Stimulated activated CD8-positive, alpha-beta memory T cell treated with anti-CD3 and anti-CD28 coated beads, Interleukin-15, amount 100 ng/mL, for 4 hours (primary cell): ENCODE measurements at places on chromosomes 3 and 15.

DNA sequence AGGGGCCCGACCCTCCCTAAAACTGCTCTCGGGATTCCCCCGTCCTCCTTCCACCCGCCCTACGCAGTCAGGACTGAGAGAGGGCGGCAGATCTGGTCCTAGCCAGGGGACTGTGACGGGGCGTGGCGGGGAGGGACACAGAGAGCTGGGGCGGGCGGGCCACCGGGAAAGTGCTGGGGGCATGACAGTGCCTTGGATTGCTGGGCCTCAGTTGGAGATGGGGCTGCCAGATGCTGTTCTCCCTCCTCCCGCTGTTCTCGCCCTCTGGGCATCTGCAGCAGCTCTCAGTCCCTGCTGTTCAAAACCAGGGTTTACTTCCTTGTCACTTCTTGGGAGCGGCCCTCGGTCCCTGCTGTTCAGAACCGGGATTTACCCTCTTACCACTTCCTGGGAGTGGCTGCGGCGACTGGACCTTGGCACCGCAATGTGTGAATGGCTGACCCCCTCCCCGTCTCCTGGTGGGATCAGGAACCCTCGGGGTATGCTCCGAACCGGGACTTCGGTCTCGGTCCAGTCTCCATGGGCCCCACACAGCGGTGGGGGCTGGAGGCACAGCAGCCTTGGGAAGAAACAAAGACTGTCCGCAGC, 1.8 kb upstream of the RPP25 start:
- DNase-seq, result no peak

DNA sequence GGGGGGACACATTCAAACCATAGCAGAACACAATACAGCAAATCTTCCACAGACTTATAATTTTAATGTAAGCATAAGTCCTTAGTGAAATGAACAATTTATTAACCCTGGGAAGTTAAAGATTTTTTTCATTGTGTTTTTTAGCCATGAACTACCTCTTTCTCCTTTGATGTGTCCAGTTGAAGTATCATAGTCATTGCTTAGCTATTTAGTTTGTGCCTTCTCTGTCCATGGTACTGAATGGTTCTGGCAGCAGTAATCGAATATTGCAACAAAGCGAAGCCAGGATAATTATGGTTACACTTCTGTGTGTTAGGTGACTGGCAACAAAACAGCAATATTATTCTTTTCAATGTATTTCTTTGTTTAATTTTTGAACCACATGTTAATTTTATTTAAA, 403.0 kb upstream of the ONECUT1 start:
- DNase-seq, result no peak

DNA sequence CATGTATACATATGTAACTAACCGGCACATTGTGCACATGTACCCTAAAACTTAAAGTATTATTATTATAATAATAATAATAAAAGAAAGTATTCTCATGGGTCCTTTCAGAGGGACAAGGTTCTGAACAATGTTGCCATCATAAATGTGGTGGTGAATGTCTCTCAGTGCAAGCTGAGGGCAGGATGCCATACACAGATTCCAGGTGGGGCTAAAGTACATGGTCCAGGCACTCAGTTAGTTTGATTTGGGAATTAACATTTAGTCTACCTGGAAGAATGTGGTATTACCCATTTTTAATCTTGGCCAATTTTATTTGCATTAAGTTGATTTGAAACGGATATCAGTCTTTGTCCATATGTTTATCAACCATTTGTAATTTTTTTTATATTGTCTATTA, 24.5 kb downstream of the PDE8A start:
- no peak for DNase-seq

GRCh38 chr15:52186651-52187486, 4.3 kb downstream of the GNB5 start:
- DNase-seq, result no peak

DNA sequence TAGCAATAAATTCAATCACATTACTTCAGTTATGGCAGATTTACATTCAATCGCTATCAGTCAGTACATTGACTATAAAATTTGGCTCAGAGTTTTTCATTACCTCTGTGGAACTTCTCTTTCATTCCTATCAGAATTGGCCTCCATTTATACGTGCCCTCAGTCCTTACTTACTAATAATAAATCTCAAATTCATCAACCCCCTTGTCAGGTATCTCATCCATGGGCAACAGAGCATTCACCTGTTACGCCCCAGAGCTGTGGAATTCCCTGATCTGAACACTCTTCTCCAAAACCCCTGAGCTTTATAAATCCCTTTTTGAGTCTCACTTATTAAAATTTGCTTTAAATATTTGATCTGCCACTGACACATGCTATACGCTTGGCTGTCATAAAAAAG, 492.9 kb downstream of the GBE1 start:
- no peak for DNase-seq

- DNase-seq, result no peak
Observed at GRCh38 chr3:13400114-13400673, 19.9 kb downstream of the NUP210 start.

DNA sequence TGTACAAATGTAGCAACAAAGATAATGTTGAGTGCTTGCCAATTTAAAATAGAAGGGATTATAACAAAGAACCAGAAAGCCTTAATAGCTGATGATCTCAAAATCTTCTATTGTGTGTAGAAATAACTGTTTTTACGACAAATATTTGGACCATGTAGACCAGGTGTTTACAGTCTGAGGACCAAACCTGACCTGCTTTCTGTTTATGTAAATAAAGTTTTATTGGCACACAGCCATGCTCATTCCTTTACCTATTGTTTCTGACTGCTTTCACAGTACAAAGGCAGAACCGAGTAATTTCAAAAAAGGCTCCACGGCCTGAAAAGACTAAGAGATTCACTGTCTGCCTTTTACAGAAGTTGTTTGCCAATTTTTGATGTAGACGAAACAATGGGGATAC, 91.8 kb downstream of the GOLIM4 start:
- DNase-seq, result no peak

GRCh38 chr3:122123850-122124249, 59.6 kb upstream of the CASR start:
- no peak for DNase-seq

GRCh38 chr3:118817748-118818165, 216.9 kb downstream of the IGSF11 start:
- no peak for DNase-seq

- no peak for DNase-seq
Observed at GRCh38 chr15:95998935-95999334, 331.6 kb upstream of the NR2F2 start.

DNA sequence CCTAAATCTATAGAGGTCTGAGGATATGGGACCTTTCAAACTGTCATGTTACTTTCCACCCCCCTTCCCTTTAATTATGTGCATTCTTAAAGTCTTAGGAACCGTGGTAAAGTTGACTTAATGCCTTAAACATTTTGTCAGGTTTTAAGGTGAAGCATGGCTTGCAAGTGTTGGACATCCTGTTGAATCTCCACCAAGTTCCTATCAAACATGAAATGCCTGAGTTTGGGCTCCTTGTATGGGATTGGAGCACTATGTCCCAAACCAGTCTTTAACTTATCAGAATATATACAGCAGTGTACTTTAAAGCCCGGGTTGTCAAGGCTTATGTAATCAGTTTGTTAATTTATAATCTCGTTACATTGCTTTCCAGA, 1.1 kb downstream of the SNRK start:
- DNase-seq, result no peak

GRCh38 chr3:10008588-10009344, 17.5 kb upstream of the FANCD2 start:
- peak; percentile 33 for DNase-seq

DNA sequence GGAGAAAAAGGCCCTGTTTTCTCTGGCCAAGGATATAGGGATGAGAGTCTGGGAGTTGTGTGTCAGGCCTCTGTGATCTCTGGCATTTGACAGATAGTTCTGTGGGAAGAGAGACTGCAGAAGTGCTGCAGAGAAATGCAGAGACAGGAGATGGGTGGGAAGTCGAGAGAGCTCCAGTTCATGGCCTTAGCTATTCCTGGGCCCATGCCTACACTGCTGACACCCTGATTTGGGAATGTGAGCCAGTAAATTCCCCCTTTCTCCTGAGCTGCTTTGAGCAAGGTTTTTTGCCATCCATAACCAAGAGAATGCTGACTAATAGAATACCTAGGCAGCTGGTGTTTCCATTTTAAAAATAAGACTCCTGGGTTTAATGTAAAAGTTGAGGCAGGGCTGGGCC, 59.3 kb downstream of the EBLN2 start:
- no peak for DNase-seq

GRCh38 chr3:22982981-22983587, 220.0 kb upstream of the UBE2E2 start:
- no peak for DNase-seq

- no peak for DNase-seq
Observed at GRCh38 chr3:31772272-31772671, 208.8 kb downstream of the OSBPL10 start.

GRCh38 chr3:6301626-6302025, 559.3 kb upstream of the GRM7 start:
- DNase-seq, result no peak

DNA sequence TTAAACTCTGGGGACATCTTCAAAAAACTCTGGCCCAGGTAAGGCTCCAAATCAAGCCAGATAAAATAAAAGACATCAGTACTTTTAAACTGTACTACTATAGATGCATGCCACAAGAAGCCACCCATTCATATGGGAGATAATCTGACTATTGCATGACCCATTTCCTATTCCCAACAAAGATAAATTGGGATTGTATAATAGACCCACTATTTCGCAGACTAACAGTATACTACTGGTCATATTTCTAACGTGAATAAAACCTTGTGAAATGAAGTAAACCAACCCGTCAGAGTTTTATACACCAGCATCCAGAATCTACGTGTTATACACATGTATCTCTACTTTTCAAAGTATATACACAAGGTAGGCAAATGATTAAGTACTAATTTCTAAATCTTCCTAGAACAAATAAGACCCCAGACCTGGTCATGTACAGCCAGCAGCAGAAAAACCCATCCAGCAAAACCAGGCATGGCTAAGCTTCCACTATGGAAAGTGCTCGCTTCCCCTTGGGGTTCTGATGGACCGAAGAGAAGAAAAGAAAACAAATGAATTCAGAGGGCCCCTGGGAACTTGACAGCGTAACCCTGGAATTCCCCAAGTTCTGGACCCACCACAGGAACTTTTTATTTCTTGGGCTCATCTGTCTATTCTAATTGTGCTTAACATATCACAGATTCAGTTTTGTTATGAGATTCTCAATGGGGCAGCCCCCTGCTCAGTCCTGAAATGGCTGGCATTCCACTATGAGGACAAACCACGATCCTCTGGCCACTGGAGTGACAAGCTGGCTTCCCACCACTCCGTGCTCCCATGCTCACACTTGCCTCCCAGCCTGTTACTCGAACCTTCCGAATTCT, 69.1 kb downstream of the MB21D2 start:
- DNase-seq, result no peak

- no peak for DNase-seq
Observed at GRCh38 chr15:85037641-85038040, 56.0 kb downstream of the PDE8A start.

- no peak for DNase-seq
Observed at GRCh38 chr15:55869660-55870059, 123.8 kb downstream of the NEDD4 start.

DNA sequence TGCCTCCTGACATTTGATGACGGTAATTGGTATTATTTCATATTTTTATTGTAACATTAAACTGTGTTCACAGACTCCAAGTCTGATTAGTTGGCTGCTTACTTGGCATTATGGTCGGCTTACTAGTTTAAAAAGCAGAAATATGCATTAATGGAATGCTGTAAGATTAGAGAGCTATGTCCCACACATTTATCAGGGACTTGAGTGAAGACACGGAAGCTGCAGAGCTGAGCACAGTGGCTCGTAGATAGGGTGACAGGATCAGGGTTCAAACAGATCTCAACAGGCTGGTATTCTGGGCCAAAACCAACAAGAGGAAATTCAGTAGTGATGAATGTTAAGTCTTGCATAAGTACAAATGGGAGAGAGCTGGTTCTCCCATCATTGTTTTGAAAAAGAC, 113.8 kb downstream of the ADAMTSL3 start:
- no peak for DNase-seq

GRCh38 chr3:98013411-98014267, 21.5 kb downstream of the GABRR3 start:
- DNase-seq, result no peak

- DNase-seq, result no peak
Observed at GRCh38 chr3:45472795-45473194, 84.4 kb downstream of the LARS2 start.

- peak; percentile 78 for DNase-seq
Observed at GRCh38 chr15:63122002-63122875, 578 bp downstream of the LACTB start.

DNA sequence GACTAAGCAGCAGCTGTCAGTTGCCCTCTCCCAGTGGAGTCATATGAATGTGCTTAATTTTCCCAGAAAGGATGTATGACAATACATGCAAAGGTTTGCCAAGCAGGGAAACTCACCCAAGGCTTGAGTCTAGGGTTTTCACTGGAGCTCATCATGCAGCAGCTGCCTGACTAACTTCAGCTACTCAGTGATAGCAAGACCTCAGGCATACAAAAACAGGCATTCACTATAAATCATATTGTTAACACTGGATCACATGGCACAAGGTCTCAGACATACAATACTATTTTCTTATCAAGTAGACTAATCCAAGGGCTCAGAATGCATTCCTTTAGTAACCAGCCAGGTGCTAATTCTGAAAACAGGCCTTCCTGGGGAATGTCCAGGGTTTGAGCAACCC, 85.0 kb upstream of the STAC start:
- DNase-seq, result no peak

GRCh38 chr15:72758182-72758581, 25.4 kb downstream of the ADPGK start:
- no peak for DNase-seq

DNA sequence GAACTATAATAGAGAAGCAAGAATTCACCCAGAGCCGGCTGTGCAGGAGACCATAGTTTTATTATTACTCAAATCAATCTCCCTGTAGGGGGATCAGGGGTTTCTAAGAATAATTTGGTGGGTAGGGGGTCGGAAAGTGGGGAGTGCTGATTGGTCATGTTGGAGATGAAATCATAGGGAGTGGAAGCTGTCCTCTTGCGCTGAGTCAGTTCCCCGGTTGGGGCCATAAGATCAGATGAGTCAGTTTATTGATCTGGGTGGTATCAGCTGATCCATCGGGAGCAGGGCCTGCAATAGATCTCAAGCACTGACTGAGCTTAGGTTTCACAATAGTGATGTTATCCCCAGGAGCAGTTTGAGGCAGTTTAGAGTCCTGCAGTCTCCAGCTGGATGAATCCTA, 97.0 kb upstream of the SNRPN start:
- no peak for DNase-seq

DNA sequence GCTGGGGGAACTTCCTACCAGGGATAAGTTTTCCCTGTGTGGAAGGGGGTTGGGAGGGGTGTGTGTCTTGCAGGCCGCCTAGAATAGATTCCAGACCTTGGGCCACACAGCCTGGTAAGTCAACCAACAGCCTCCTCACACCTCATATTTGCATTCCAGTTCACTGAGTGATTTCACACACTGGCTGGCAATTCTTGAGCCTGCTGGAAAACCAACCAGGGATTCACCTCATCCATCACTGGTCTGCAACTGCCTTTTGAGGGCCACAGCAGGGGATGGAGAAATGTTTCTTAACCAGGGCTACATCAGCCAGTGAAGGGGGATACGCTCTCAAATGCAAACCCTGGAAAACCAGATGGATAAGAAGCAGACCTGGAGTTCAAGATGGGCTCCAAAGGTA, 2.0 kb downstream of the FSTL1 start:
- DNase-seq, result no peak
